DMS 273 treated with DMSO at 0.1 percent for 48 hours (cell line): ENCODE measurements at places on chromosomes 5 and 9.

DNA sequence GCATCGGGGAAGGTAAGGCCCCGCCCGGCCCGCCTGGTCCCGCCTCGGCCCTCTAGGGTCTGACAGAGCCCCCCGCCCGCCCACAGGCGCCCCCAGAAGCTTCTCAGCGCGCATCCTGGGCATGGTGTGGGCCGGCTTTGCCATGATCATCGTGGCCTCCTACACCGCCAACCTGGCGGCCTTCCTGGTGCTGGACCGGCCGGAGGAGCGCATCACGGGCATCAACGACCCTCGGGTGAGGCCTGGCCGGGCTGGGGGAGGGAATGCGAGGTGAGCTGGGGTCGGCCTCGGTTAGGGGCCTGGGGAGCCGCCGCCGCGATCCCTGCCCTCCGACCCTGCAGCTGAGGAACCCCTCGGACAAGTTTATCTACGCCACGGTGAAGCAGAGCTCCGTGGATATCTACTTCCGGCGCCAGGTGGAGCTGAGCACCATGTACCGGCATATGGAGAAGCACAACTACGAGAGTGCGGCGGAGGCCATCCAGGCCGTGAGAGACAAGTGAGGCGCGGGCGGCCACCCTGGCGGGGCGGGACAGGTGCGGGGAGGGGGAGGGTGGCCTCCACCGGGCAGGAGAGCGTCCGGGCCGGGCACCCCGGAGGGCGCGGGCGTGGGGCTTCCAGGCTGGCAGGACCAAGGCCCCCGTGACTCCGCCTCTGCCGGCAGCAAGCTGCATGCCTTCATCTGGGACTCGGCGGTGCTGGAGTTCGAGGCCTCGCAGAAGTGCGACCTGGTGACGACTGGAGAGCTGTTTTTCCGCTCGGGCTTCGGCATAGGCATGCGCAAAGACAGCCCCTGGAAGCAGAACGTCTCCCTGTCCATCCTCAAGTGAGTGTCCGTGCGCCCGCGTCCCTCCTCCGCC lies 7.1 kb downstream of the LRRC26 start:
- DNase-seq = no peak

- DNase-seq = no peak
These were observed 51.0 kb upstream of the LIFR start for GRCh38 chr5:38607396-38607795.

DNA sequence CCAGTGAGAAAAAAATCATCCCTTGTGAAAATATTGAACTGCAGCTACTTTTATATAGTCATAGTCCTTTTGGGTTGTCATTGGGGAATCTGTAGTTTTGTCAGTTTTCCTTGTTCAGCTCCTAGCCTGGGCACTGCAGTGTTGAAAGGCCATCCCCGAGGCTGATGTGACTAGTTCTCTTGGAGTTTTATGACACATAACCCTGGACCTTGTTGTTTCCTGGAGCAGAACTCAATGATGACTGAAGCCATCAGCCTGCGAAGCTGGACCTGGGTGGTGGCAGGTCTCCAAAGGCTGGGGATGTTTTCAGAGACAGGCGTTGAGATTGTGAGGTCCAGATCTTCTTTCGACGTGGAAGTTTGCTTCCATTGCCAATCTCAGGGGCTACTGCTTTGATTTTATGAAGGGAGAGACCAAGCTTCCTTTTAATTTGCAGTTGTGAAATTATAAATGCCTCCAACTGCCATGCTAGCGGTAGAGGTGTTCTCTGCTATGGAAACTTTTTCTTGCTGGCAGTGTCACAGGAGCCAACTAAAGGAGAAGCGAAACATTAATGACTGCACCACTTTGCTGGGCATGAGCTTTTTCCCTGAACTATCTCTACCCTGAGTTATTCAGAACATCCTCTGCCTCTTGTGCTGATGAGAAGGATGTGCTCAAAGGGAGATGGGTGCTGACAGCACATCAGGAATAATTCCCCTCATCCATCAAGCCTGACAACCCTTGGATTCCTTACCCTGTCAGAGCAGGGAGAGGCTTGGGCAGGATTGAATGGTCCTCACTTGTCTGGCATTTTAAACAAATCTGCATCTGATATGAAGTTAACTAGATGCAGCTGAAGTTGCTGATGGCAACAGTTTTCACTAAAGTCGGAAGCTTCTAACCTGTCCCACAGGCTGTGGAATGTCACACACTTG lies 209.6 kb downstream of the MAST4 start:
- no peak for DNase-seq

DNA sequence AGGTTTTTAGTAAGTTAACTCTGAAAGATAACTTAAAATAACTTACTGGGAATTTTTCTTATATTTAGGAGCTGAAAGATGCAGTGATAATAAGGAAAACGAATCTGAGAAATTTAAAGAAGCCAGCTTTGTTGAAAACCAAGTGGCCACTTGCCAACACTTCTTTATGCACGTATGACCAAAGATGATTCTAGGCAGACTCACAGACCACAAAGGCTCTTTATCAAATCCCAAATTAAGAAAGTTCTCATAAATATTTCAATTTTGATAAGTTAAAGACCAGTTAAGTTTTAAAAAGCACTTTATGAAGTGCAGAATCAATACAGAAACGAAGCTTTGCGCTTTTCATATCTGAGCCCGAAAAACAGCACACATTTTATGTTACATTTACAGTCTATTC lies 1.5 kb downstream of the AFF4 start:
- DNase-seq = no peak

DNA sequence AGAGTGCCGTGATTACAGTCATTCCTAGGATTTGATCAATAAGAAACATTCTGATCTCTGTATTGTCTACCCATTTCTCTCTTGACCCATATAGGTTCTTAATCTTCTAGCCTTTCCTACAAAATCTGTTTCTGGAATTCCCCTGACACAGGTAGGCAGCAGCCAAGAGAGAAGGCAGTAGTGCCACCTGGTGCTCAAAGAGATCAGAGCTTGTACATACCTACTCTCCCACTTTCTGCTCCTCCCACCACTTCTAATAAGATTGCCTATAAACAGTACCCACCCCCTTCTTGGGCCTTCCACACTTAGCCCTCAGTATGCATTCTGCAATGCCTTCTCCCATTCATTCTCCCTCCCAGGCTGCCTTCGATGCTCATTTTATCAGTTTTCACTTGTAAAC lies 117.4 kb upstream of the RORB start:
- DNase-seq = no peak

DNA sequence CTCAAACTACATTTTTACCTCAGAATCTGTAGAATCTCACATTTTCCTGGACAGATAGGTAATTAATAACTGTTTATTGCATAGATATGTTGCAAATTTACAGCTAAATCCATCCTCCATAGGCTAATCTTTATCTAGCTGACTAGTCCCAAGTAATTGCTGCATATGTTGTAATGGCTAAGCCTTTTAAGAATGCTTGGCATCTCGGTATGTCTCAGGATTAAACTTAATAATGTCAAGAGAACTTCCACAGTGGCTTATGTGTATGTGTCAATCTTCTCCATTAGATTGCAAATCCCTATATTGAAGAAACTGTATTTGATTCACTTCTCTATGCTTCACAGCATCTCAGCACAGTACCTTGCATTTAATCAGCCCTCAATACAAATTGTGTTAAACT lies 131.9 kb downstream of the PRDM9 start:
- DNase-seq = no peak

DNA sequence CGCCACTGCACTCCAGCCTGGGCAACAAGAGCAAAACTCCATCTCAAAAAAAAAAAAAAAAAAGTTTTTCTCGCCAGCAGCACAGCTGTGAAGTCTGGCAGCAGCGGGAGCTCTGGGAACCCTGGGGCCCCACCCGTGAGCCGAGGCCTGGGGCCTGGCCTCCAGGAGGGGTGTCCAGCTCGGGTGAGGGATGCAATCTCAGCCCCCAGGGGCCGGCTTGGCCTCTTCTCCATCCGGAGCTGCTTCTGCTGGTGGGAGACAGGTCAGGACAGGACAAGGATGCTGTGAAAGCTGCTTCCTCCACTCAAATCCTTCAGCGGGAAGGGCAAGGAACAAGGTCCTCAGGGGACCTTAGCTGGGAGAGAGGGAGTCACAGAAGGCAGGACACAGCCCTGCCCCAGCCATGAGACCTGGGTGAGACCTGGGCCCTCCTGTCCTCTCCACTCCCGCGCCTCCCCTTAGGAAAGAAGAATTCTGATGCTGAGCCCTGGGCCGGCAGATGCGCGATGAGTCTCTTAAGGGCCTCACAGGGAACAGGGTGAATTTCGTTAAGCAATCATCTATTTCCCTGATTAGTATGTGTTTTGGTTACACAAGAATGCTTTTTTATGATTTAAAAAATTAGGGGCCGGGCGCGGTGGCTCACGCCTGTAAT lies 30.6 kb downstream of the PLPP7 start:
- DNase-seq = no peak

- no peak for DNase-seq
These were observed 7.4 kb downstream of the GZMK start for GRCh38 chr5:55031492-55031891.

DNA sequence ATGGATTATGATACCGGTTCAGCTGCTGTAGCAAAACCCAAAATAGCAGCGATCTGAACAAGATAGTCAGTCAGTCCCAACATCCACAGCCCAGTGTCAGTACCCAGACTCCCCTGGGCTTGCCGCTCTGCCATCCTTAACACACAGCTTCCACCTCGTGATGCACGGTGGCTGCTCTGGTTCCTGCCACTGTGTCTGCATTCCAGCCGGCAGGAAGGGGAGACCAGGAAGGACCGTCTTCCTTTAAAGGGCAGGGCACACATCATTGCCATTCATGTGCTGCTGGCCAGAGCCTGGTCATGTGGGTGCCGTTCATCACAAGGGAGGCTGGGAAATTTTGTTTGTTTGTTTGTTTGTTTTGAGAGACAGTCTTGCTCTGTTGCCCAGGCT lies 131.0 kb upstream of the IER5L start:
- DNase-seq = no peak

DNA sequence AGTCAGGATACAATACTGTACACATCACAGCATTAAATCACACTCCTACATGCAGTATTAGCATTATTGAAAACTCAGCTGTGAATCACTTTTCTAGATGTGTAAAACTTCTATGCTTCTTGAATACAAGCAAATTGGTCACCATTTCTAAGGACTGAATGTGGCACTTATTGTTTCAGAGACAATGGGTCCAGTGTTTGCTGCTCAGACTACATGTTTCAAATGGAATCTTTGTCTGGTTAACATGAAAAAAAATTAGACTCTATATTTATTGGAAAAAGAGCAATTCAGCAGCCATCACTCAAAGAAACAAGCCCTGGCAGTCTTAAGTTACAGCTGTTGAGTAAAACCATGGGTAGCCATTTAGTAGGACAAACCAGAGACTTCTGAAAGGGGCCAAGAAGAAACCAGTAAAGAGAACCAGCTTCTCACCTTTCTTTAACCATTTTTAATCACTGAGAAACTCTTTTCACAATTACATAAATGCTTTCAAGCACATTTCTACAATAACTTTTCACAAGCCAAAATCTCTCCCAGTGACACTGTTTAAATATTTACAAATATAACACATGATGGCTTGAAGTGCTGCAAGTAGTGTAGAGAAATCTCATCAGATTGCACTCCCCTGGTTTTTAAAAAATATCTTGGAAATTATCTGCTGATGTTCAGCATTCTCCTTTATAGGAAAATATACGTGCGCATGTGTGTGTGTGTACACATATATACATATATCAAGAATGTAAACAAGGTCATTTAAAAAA lies 35.2 kb downstream of the OR2K2 start:
- DNase-seq = no peak

- DNase-seq = no peak
These were observed 249.7 kb upstream of the MAP3K1 start for GRCh38 chr5:56565644-56566043.

- no peak for DNase-seq
These were observed 64.4 kb downstream of the PLCXD3 start for GRCh38 chr5:41445937-41446563.

DNA sequence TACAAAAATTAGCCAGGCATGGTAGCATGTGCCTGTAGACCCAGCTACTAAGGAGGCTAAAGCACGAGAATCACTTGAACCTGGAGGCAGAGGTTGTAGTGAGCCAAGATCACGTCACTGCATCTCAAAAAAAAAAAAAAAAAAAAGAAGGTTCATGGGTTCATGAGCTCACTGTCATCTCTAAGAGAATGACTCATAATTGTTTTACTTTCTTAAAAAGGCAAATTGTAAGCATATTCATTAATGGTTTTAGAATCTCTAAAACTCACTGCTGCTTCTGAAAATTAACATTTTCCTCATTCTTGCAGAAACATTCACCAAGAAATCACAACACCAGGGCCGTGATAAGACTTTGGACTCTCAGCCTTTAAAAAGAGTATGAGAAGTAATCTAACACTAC lies 103.6 kb downstream of the GNA14 start:
- no peak for DNase-seq

DNA sequence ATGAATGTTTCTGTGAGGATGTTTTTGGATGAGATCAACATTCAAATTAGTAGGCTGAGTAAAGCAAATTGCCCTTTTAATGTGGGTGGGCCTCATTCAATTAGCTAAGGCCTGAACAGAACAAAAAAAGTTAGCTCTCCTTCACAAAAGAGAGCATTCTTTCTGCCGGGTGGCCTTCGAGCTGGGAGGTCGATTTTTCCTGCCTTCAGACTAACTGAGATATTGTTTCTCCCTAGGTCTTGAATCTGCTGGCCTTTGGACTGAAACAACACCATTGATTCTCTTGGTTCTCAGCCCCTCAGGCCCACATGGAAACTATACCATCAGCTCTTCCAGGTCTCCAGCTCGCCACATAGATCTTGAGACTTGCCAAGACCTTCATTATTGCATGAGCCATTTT lies 29.1 kb upstream of the FREM1 start:
- no peak for DNase-seq

- no peak for DNase-seq
These were observed 77.3 kb upstream of the SLC1A3 start for GRCh38 chr5:36529142-36529541.

- no peak for DNase-seq
These were observed 562.7 kb upstream of the DMAC1 start for GRCh38 chr9:8362250-8362649.

- peak; percentile 51 for DNase-seq
These were observed 478 bp upstream of the SETD9 start for GRCh38 chr5:56908942-56909293.

DNA sequence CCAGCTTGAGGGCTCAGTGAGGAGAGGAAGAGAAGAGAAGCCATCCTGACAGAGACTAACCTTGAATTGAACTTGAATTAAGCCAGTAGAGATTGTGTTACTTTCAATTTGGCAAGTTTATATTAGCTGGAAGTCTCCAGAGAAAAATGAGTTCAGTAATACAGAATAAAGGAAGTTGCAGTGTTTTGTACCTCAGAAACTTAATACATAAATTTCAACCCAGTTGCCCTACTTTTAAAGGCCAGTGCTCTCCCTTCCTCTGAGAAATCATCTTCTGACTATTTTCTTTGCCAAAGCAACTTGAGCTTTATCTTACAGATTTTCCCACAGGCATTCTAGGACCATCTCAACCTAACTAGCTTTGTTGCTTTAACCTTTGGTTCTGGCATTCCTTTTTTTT lies 231.0 kb upstream of the GAS1 start:
- DNase-seq = no peak

- no peak for DNase-seq
These were observed 4.2 kb downstream of the TMEM167A start for GRCh38 chr5:83072966-83073365.

DNA sequence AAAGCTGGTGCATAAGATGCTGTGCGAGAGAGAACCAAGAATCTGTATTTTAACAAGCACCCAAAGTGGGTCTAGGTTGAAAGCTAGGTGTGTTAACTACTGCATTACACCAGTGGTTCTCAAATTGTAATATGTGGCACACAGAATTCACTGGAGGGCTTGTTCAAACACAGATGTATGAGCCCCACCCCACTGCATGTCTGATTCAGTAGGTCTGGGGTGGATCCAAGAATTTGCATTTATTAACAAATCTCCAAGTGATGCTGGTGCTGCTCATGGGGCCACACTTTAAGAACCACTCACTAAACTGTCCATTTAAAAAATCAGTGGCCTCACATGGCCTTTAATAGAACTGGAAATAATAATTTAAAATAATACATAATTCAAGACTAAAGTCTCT lies 40.4 kb downstream of the LPAR1 start:
- no peak for DNase-seq
